ENCODE measurements at places on chromosomes 7 and 10.

- DNase-seq = no peak
These were observed 101.5 kb upstream of the CSTF2T start for GRCh38 chr10:51800725-51801424.

GRCh38 chr10:68899186-68899745 is 1.8 kb upstream of the DDX50 start:
- DNase-seq = no peak

GRCh38 chr10:86373828-86374227 is 7.2 kb upstream of the GRID1 start:
- no peak for DNase-seq

GRCh38 chr7:26189697-26190096 is 10.8 kb downstream of the HNRNPA2B1 start:
- DNase-seq = no peak

DNA sequence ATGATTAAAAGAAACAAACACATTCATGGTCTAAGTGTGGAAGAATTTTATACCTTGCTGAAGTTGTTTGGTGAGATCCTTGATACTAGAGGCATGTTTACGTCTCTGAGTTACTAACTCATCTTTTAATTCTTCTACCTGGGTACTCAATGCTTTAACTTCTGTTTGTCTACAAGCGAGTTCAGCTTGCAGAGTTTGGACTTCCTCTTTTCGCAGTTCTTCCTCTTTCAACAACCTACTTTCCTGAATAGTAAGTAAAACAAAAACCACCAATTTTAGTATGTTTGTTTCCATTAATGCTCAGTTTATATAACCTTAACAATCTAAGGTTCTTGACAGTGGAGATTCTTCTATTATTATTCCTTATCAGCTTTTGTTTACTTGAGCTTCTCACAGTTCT is 42.9 kb downstream of the CCDC186 start:
- no peak for DNase-seq

DNA sequence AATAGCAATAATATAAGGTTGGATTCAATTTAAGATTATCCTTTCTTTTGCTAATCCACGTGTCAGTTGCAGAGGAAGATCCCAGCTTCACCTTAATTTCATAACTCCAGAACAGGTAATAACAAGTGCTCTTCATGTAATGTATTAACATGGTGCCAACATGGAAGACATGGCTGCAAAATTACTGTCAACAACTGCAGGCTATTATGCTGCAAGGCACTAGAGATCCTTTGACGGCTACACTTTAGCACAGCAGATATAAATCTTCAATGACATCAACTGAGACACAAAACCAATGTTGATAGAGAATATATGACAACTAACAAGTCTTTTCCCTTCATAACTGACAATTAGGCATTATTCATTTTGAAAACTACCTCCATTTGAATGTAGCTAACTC is 96.1 kb downstream of the RNF133 start:
- no peak for DNase-seq

DNA sequence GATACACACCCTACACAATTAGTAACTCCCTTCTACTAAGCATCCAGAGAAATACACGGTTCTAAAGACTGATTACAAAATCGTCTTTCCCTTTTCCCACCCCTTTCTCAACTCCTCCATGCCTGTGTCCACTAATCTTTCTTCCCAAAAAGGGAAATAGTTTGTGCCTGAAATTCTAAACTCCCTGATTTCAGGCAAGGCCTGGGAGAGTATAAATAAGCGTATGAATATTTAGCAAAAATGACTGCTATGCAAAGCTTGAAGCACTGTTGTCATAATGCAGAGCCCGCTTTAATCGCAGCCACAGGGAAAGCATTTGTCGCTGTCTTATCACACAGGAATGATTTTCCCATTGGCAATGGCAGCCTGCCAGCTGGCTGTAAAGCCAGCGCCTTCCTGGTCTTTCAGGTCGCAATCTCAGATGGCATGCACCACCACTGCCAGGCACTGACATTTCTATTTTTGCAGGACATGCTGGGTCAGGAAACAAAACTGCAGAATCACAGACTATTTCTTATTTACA is 142.9 kb upstream of the PCGF5 start:
- no peak for DNase-seq

DNA sequence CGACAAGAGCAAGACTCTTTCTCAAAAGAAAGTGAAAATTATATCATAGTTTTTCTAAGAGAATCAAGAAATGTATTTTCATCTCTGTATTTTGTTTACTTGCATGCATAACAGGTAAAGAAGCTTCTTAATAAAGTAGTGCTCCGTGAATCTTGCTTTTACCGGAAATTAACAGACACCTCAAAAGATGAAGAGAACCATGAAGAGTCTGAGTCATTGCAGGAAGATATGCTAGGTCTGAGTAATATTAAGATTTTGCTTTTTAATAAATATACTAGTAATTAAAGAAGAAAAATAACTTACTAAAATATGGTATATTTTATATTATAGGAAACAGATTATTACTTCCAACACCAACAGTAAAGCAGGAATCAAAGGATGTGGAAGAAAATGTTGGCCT is 39.5 kb upstream of the STOX1 start:
- no peak for DNase-seq

- DNase-seq = no peak
These were observed 2.8 kb downstream of the FBXL15 start for GRCh38 chr10:102423372-102423968.

GRCh38 chr10:9015447-9015846 is 961.0 kb downstream of the GATA3 start:
- no peak for DNase-seq

- no peak for DNase-seq
These were observed 2.1 kb downstream of the DENND11 start for GRCh38 chr7:141699860-141700259.

DNA sequence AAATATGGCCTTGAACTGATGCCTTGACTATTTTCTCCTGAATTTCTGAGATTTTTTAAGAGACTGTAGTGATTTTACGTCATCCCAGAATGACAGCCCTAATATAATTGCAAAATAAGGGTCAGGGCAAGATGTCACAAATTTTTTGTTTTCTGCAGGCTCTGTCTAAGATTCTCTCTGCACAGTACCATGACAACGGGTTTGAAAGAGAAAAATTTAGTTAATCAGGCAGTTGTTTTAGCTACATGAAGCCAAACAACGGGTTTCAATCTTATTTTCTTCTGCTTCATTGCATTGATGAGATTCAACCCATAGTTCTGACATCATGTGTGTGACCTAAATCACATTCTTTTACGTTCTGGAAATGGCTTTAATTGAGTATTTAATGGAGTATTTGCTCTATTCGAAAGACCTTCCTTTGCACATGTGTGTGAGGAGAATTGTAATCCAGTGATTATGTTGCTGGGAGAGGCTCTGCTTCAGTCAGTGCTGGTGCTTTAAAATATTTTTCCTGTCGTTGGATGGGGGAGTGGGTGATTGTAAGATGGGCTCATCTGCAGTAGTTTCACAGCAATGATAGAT is 118.0 kb upstream of the RHOBTB1 start:
- no peak for DNase-seq

DNA sequence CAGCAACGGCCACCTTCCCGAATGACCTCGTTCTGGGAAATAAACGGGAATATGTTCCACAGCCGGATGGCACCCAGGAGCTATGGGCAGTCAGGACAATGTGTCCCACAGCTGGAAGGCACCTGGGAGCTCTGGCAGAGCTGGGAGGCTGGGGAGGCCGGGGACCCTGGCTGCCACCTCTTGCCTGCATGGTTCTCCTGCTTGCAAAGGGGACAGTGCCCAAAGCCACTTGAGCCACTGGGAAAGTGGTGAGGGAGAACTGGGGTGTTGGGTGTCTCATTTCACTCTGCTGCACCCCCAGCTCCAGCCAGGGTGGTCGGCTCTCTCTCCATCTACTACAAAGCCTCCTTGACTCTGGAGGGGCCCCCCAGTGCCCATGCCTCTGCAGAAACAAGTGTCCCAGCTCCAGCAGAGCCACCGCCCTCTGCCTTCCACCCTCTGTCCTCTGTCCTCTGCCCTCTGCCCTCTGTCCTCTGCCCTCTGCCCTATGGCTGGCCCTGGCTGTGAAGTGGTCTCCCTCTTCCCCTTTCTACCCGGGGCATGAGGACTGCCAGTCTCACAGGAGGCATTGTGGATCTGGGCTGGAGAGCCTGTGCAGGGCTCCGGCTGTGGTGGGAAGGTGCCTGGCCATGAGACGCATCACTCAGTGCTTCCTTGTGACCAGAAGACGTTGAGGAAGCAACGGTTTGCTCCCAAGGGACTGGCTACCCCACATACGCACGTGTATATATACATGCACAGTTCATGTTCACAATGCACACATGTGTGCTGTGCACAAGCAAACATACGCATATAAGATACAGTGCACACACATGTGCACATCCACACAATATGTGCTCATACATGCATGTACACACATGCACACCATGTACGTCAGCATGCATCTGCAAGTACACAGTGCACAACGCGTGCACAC is 21.5 kb upstream of the INPP5A start:
- peak; percentile 2 for DNase-seq

- DNase-seq = no peak
These were observed 103.9 kb upstream of the TNS3 start for GRCh38 chr7:47685712-47686376.

GRCh38 chr7:140714331-140715040 is 18.0 kb downstream of the NDUFB2 start:
- no peak for DNase-seq

GRCh38 chr7:8109196-8110022 is 140.8 kb downstream of the GLCCI1 start:
- DNase-seq = no peak

Measured in activated T-cell treated with anti-CD3 and anti-CD28 coated beads, Interleukin-2, amount 50 U/mL, for 4 hours (primary cell).